ENCODE measurements at places on chromosomes 3 and 15. TPM values are rescaled to one million over a fixed set of nuclear protein-coding genes. Genes with fewer than 3 reads are reported as not detected.

DNA sequence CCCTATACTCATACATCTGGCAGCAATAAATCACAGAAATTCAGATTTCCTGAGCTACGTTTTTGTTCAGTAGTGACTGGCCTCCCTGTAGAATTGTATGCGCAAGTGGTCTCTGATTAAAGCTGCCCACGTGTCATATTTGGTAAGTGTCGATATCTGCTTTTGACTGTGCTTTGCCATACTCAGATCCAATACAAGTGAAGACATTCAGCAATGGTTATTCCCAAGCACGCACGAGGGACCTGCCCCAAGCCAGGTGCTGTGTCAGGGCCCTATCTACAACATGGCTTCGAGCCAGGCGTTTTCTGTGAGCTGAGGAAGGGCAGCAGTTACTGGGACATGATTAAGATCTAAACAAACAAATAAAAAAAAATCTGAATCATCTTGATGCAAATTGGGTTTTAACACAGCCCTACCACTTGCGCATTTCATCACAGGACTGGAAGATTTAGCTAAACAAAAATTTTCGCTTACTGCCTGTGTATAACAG is 47.2 kb upstream of the ICE2 start:
- DNase-seq, result no peak

GRCh38 chr15:34679291-34679690 is 75.5 kb downstream of the GJD2 start:
- no peak for DNase-seq

DNA sequence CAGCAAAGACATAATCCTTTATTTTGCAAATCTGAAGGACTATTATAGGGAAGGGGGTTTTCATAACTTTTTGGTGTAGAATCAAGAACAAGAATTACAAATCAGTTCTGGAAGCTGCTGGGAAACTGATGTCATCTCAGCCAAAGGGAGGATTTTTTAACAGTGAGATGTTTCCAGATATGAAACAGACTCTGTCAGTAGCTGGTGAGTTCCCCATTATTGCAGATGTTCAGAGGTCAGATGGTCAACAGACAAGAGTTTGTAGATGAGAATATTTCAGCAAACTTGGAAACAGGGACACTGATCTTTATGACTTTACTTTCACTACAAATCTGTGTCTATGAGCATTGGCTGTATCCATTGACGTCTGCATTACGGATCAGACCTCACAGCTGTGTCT is 71.9 kb upstream of the LPP start:
- DNase-seq, result no peak

GRCh38 chr15:89208256-89208655 is 13.1 kb downstream of the RLBP1 start:
- no peak for DNase-seq

GRCh38 chr15:98700519-98700918 is 52.2 kb downstream of the IGF1R start:
- no peak for DNase-seq

DNA sequence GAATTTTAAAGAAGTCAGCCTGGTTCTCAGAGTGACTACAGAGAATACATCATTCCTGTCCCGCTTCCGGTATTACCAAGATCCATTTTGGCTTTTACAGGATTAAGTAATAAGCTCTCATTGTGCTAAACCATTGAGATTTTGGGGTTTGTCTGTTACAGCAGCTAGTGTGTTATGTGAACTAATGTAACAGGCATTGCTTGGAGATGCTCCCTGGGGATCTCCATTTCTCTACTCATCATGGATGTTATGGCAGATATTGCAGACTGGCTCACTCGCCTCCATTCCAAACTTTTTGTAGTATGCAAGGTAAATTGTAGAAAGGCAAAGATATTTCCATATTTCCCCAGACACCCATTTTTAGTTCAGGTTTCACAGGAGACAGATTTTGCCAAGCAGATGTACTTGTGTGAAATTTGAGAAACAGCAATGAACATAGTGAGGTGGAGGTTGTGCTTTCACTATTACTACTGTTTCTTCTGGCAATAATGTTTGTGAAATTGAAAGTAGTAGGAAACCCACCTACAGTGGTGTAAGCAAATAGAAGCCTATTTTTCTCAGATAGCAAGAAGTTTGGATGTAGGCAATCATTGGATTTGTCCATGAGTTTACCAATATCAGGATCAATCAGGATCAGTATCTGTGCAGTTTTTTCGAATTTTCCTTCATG is 177.1 kb upstream of the GALNT15 start:
- DNase-seq, result no peak

DNA sequence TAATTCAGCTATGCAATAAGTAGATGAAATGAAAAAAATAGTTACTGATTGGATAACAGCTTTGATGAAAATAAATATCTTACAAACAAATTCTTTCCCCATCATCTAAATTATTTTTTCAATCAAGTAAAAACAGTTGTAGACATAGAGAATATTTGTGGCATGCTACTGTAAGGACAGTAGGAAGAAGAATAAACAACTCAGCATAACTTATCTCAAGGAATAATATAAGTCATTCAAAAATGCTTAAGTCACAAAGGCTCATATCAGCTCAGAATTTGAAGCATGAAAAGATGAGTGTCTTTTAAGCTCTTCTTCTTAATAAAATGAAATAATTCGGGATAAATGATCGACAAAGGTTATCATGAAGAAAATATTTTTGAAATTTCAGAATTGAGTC is 1029.0 kb downstream of the ROBO1 start:
- no peak for DNase-seq

Gene HRG
- total RNA-seq, result not detected

DNA sequence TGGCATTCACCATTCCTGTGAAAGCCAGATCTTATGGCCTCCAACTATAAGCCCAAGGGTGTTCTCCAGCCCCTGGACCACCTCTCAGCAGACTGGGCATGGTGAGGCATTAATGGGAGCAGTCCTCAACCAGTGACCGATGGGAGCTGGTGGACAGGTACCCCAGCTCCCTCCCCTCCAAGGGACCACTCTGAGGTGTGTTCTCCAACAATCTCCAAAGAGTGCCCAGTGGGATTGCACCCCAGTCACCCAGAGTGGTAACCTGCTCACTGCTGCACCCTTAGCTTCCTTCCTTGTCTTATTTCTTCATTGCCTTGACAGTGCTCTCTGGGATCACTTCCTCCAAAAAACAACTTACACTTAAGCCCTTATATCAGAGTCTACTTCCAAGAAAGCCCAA is 8.2 kb upstream of the ITGA11 start:
- DNase-seq, result no peak

DNA sequence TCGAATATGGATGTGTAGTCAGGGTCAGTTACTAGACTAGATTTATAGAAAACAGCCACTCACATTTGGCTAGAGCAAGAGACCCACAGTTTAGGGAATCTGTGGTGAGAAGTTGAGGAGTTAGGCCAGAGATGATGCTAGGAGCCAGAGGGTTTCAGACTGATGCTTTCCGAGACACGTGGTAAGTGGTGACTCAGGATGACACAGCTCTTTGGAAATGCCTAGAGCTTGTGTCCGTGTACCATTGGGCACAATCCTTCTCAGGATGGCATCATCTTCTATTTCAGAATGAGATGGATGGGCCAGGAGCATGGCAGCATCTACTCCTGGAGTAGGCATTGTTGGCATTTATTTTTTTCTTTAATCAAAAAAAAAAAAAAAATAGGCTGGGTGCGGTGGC is 28.5 kb downstream of the PTPRG start:
- peak; percentile 74 for DNase-seq

Measured in A172 (cell line).